Tibial artery (tissue), 4 donors: ENCODE measurements at places on chromosomes 6 and 20.

GRCh38 chr6:43325876-43326275, 17.2 kb upstream of the CRIP3 start:
- DNase-seq, result no peak

DNA sequence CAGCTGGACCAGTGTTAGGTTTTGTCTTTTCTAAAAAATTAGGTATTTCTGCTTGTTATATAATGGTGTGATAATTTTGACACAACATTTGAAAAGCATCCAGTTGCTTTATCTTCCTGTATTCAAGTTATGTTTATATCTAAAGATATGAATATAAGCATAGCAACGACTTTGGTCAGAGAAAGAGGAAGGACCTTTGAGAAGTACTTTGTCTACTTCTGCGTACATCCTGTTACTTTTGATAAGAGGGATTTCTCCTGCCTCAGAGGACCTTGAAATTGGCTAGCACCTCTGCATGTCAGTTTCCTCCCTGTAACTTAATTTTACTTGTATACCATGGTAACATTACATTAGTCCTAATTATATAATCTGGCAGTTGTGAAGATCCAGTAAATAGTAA, 24.8 kb downstream of the PHF20 start:
- DNase-seq, result no peak

GRCh38 chr6:134407791-134408190, 89.9 kb upstream of the SGK1 start:
- no peak for DNase-seq

DNA sequence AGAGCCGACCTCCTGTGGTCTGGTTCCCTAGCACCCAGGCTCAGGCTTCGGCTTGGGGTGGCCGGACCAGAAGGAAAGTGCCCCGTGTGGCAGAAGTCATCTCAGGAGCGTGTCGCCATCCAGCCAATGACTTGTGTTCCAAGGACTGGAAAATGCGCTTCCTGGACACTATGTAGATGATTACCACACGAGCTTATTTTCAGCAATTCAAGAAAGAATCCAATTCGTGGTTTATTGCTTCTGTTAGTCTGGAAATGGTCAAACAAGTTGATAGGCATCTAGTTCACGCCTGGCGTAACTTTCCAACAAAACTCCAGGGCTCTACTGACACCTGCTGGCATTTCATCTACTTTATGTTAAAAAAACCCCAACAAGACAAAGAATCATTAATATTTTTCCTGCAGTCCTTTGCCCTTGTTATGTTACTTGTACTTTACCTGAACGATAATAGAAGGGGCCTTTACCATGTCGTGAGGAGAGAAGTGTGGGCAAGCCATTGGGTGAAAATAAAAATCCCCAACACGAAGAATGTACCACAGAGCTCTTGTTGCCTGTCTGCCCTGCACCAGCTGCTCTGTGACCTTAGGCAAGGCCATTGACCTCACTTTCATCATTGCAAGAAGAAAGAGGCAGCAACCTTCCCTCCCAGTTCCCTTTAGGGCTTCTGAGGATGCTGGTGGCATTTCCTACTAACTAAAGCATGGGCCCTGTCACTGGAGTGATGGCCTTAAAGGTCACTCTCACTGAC, 154.7 kb upstream of the LAMP5 start:
- no peak for DNase-seq

- DNase-seq, result no peak
These were observed 45.9 kb downstream of the PTPRK start for GRCh38 chr6:128474481-128474880.

DNA sequence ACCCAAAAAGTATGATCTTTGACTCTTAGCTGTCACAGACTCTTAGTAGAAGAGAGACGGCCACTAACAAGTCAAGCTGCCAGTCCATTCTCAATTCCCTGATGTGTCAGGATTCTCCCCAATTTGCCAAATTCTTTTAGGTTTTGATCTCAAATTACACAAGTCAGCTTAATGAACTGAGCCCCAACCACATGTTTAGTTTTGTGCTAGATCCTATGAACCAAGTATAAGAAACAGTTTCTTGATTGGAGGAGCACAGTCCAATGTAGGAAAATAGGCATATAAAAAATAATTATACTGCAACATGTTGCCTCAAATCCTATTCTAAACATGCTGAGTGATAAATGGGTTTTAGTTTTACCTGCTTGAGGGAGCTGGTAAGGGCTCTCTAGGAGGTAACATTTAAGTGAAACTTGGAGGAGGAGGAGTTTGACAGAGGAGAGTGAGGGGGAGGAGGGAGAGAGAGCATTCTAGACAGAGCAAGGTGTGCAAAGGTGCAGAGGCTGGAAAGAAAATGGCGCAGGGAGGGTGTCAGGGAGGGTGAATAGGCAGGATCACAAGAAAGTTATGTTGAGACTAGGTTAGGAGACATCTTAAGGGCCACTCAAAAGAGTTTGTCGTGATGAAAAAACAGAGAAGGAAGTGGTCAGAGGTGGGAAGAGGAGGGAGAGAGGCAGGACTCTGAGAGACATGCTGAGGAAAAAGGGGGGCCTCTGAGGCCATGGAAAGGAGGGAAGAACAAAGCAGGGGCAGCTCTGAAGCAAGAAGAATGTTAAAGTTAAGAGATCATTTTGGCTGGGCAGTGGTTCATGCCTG, 22.8 kb upstream of the FAM83C start:
- DNase-seq, result no peak

DNA sequence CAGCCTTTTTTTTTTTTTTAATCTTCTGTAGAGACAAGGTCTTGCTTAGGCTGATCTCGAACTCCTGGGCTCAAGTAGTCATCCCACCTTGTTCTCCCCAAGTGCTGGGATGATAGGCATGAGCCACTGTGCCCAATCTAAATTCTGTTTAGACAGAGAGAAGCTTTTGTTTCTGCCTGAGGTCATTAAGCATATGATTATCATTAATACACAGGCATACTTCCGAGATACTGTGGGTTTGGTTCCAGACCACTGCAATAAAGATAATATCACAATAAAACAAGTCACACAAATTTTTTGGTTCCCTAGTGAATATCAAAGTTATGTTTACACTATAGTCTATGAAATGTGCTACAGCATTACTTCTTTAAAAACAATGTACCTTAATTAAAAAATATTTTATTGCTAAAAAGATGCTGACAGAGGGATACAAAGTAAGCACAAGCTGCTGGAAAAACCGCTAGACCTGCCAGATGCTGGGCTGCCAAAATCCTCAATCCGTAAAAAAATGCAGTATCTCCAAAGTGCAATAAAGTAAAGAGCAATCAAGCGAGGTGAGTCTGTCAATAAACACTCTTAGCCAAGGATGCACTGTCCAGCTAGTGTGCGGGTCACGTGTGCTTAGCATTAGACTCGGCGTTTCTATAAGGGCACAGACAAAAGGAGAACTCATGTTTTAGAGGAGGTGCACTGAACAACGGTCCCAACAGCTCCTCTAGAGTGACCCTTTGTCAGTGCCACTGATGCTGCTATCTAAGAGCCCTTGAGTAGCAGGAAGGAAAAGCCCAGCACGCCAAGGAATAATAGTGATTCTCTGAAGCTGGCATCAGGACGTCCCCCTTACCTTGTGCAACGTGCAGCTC, 16.1 kb downstream of the TXNDC5 start:
- no peak for DNase-seq

DNA sequence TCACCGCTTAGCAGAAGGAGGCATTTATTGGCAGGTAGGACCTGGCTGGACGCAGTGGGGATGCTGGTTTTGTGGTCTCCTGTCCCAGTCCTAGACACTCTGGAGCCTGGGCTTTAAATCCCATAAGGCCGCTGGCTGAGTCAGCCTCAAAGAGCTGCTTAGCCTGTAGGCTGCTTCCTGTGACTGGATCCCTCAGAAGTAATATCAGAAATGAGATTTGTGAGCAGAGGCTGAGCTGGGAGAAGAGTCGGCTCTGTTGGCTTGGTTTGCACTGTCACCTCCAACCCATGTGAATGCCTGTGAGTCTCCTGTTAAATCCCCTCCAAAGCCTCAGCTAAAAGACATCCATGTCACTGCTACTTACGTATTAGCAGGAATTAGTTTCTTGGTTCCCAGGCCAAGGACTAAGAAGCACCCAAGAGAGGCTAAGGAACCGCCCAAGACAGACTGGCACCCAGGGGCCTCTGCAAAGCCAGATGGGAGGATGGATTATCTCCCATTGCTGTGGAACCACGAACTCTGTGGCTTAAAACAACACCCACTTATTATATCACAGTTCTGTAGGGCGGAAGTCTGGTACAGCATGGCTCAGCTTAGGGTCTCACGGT, 289.4 kb downstream of the CDC5L start:
- no peak for DNase-seq

- no peak for DNase-seq
These were observed 6.5 kb downstream of the IP6K3 start for GRCh38 chr6:33740204-33740608.

DNA sequence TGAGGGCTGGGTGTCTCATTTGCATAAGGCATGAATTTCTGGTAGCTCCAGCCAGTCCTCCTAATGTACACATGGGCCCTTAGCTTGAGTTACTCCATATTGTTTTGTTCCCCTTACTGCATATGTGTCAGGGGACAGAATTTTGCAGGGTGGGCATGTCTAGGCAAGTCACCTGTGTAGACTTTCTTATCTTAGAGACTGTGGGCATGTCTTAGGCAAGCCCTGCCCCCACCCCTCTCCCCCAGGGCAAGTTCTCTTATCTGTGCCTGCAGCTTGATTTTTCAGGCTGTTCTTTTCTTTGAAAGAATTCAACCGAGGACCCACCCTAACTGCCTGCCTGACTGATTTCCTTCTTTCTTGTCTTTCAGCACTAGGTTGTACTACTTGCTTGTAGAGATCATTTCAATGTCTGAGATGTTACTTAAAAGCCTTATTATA, 32.1 kb downstream of the NHLRC1 start:
- no peak for DNase-seq
